Natural killer cell (primary cell): ENCODE measurements at places on chromosomes 16 and 17. TPM values are rescaled to one million over a fixed set of nuclear protein-coding genes. Genes with fewer than 3 reads are reported as not detected.
A peak's percentile ranks its signal among the peaks of the same experiment; 100 is the strongest.

DNA sequence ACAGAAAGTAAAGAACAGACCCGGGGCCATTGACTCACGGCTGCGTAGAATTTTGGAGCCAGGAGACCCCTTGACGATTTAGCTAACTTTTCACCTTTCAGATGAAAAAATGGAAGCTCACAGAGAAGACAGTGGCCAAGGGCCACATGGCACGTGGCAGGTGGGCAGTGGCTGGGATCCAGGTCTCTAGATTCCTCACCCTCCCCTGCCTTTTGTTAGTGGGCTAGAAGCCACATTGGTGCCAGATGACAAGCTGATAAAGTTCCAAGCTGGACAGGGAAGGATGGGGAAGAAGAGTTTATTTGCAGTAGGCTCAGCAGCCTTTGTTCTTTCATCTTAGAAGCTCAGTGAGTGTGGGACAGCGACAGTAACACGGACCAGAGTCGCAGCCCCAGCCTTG is 105.8 kb downstream of the SPACA3 start:
- H3K4me3 ChIP-seq: no peak overlapping the region
- DNase-seq: no peak
- no peaks in the 10 kb centered on the region for H3K27me3 ChIP-seq

Gene ASPA
- not detected for total RNA-seq

- H3K4me1 ChIP-seq: peaks cover 14% of the 10 kb centered on the region
- no peak for DNase-seq
- no peaks in the 10 kb centered on the region for H3K27me3 ChIP-seq
These were observed 258.5 kb downstream of the ZFHX3 start for GRCh38 chr16:72789465-72789864.

GRCh38 chr16:26605626-26606271 is 461.0 kb upstream of the C16orf82 start:
- no peak overlapping the region for H3K27ac ChIP-seq
- no peaks in the 10 kb centered on the region for H3K27me3 ChIP-seq
- no peak for DNase-seq
- H3K4me3 ChIP-seq: no peak overlapping the region

DNA sequence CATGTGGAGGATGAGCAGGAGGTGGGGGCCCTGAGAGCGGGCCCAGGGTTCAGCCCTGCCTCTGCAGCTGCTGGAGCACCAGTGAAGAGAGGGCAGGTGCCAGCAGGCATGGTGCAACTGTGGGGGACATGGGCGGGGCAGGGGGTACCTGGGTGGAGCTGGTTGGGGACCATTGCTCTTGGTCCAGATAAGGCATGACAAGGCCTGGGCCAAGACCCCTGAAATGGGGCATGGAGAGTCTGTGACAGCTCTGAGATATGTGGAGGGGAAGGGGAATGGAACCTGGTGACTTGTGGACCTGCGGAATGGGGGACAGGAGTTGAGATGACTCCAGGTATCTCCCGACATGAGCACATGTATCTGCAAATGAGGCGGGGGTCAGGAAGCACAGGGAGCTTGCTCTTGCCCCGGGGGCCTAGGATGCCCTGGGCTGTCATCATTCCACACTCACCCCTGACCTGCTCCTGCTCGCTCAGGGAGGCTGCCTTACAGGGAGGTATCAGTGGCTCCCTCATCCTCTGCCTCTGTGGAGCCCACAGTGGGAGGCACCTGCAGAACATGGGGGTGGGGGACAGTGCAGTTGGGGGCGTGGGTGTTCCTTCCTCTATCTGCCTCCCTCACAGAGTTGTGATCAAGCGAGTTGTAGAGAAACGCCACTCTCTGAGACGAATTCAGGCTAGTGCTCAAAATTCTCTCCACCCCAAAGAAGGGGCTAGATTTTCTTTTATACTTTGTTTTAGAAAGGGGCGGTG is 40.2 kb downstream of the TMEM235 start:
- H3K4me3 ChIP-seq: no peak overlapping the region
- no peaks in the 10 kb centered on the region for H3K27me3 ChIP-seq
- no peaks in the 10 kb centered on the region for H3K36me3 ChIP-seq
- no peak overlapping the region for H3K27ac ChIP-seq

- H3K4me1 ChIP-seq: peaks cover 39% of the 10 kb centered on the region
- H3K4me3 ChIP-seq: no peak overlapping the region
- H3K36me3 ChIP-seq: no peaks in the 10 kb centered on the region
- peak; percentile 58 for DNase-seq
- no peaks in the 10 kb centered on the region for H3K27me3 ChIP-seq
- peak overlapping the region; percentile 46 for H3K27ac ChIP-seq
These were observed 42.6 kb upstream of the SKAP1 start for GRCh38 chr17:48472411-48473281.

- no peak overlapping the region for H3K27ac ChIP-seq
- no peak for DNase-seq
- no peaks in the 10 kb centered on the region for H3K4me1 ChIP-seq
- H3K27me3 ChIP-seq: no peaks in the 10 kb centered on the region
- H3K4me3 ChIP-seq: no peak overlapping the region
These were observed 42.1 kb downstream of the GPRC5B start for GRCh38 chr16:19842426-19843157.

DNA sequence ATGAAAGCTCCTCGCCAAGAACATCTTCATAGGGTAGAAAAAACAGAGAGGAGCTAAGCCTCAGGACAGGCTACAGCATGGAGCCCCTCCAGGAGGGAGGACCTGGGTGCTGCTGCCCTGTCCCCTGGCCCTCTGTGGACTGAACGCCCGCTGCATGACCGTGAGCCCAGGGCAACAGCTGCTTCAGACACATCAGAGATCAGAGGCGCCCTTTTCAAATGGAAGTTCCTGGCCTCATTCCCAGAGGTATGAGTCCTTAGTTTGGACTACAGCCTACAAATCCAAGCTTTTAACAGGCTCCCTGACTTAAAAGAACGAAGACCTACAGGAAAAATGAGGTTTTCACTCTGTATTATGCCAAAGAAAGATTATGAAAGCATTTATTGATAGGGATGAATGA is 48.5 kb downstream of the ZNF18 start:
- no peak overlapping the region for H3K4me3 ChIP-seq
- H3K36me3 ChIP-seq: no peaks in the 10 kb centered on the region
- no peak for DNase-seq
- no peak overlapping the region for H3K27ac ChIP-seq

DNA sequence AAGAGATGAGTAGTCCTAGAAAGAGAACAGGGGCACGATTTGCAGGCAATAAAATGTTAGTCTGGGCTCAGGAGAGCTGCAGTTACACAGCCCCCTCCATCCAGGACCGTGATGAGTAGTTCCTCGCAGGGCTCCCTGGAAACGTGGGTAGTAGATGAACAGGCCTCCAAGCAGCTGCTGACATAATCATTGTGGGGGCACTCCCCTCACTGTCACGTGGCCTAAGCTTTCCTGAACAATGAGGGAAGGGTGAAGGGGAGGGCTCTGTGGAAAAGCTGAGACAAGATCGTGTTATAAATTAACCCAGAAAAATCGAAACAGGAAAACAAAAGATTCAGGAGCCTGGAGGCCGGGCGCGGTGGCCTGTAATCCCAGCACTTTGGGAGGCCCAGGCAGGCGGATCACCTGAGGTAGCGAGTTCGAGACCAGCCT is 1.3 kb upstream of the PER1 start:
- H3K36me3 ChIP-seq: peaks cover 19% of the 10 kb centered on the region
- no peak overlapping the region for H3K4me3 ChIP-seq
- peak; percentile 65 for DNase-seq
- peaks cover 86% of the 10 kb centered on the region for H3K4me1 ChIP-seq
- no peaks in the 10 kb centered on the region for H3K27me3 ChIP-seq

Gene PLK1
- total RNA-seq: 2.9 TPM

Gene SCN4A
- 0.14 TPM for total RNA-seq

DNA sequence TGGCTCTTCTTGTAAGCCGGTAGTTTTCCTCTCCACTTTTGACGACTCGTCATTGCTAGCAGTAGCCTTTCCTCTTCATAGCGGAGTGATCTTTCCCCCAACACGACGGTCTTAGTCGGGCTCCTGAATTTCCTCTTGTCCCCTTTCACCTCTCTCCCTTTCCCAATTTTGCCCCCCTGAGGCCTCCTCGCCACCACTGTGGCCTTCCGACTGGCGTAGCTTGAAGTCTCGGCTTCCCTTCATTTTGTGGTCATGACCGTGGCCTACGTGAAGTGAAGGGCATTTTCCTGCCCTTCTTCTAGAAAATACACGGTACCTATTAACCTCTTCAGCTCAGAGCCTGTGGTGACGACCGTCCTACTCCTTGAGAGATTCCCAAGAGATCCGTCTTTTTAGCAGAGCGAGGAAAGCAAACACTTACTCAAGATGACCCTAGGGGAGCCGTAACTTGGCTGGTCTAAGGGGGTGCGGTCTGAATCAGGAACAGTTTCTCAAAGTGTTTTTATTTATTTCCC is 787 bp downstream of the PRKAR1A start:
- peaks cover 14% of the 10 kb centered on the region for H3K4me1 ChIP-seq
- peaks cover 28% of the 10 kb centered on the region for H3K36me3 ChIP-seq
- H3K27me3 ChIP-seq: no peaks in the 10 kb centered on the region

Gene HBA2
- total RNA-seq: 9.9 TPM

Gene RTN4RL1
- total RNA-seq: not detected
